C1 segment of cervical spinal cord (tissue), 14 donors: ENCODE measurements at places on chromosomes 4 and X.

DNA sequence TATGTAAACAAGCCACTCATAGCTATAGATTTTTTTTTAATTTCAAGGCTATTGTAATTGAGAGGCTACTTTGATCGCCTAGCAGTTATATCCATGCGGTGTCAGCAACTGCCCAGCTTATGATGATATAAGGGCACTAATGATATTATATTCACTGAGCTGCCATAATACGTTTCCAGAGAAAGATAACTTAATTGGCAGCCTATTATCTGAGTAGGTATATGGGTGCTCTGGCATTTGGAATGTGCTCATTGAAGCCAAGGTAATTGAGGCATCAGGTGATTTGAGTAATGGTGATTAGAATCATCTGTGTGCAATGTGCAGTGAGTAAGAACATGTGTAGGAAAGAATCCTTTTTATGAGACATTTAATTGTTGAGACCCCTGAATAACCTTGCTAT lies 490.0 kb downstream of the CENPC start:
- no peak for DNase-seq

DNA sequence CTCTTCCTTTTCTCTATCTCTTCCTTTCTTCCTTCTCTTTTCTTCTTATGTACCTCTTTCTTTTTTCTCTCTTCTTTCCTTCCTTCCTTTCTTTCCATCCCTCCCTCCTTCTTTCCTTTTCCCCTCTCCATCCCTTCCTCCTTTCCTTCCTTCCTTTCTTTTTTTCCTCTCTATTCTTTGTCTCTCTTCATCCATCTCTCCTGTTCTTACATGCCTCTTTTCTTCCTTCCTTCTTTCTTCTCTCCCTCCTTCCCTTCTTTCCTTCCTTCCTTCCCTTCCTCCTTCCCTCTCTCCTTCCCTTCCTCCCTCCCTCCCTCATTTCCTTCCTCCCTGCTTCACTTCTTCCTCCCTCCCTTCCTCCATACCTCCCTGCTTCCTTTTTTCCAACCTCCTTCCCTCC lies 19.2 kb upstream of the XG start:
- DNase-seq = no peak

- DNase-seq = peak; percentile 15
These were observed 115.0 kb downstream of the SMIM20 start for GRCh38 chr4:26028793-26029567.

- DNase-seq = no peak
These were observed 559.6 kb upstream of the DIPK2B start for GRCh38 chrX:45760187-45760742.

GRCh38 chr4:56668267-56668666 lies 12.8 kb downstream of the HOPX start:
- no peak for DNase-seq

- no peak for DNase-seq
These were observed 174.9 kb upstream of the TECRL start for GRCh38 chr4:64584125-64584524.

DNA sequence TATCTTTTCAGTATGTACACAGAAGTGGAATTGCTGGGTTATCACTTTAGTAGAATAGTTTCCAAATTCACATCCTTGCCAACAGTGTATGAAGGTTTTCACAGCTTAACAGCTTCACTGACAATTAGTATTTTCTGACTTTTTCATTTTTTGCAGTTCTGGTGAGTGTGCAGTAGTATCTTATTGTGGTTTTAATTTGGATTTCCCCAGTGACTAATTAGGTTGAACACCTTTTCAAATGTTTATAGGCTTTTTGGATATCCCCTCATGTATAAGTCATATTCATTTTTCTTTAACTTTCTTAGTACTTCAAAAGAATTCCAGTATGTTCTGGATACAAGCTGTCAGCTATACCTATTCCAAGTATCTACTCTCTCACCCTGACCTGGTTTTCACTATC lies 37.1 kb downstream of the BRCC3 start:
- DNase-seq = no peak

GRCh38 chr4:6381571-6382123 lies 90.8 kb downstream of the PPP2R2C start:
- DNase-seq = no peak

GRCh38 chrX:31819455-31819854 lies 747.6 kb upstream of the FTHL17 start:
- DNase-seq = no peak

- DNase-seq = no peak
These were observed 28.3 kb upstream of the AP1S2 start for GRCh38 chrX:15882704-15883539.

DNA sequence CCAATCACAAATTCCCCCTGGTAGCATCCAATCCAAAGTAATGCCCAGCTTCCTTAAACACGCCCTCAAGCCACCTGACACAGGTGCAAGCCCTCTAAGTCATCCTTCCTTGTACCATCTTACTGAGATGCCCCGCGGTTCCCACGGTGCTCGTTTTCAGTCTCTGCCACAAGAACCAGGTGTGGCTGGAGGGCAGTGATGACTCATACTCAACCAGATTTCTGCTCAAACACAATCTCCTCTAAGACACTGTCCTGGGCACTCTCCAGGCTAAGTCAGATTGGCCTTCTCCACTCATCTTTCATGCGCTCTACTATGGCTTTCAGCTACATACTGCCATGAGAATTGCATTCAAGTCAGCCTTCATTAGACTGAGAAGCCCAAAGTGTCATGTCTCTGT lies 3.5 kb downstream of the SH3KBP1 start:
- DNase-seq = no peak

- no peak for DNase-seq
These were observed 4.1 kb downstream of the ATP1B4 start for GRCh38 chrX:120365968-120366367.

GRCh38 chrX:97461763-97462162 lies 578.1 kb downstream of the RPA4 start:
- no peak for DNase-seq

GRCh38 chr4:20137176-20137575 lies 114.5 kb upstream of the SLIT2 start:
- no peak for DNase-seq

- no peak for DNase-seq
These were observed 4.7 kb downstream of the GLRB start for GRCh38 chr4:157080605-157081004.

GRCh38 chr4:55574252-55574651 lies 17.8 kb downstream of the PDCL2 start:
- no peak for DNase-seq

DNA sequence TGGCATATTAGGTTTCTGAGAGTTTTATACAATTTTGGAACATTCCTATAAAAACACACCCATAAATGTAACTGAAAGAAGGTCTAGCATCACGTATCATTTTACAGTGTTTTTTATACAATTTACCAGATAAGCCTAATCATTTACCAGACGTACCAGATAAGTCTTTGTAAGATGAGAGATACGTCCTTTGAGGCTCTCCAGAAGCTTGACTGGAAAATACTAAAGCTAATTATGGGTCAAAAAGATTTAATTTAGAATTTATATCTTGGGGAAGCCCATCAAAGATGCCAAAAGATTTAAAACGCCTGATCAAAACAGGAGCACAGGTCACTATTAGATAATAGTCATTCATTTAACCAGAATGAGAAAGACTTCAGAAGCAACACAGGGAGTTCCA lies 55.0 kb downstream of the RGS12 start:
- DNase-seq = no peak

GRCh38 chr4:158540125-158540907 lies 18.6 kb downstream of the RXFP1 start:
- no peak for DNase-seq

DNA sequence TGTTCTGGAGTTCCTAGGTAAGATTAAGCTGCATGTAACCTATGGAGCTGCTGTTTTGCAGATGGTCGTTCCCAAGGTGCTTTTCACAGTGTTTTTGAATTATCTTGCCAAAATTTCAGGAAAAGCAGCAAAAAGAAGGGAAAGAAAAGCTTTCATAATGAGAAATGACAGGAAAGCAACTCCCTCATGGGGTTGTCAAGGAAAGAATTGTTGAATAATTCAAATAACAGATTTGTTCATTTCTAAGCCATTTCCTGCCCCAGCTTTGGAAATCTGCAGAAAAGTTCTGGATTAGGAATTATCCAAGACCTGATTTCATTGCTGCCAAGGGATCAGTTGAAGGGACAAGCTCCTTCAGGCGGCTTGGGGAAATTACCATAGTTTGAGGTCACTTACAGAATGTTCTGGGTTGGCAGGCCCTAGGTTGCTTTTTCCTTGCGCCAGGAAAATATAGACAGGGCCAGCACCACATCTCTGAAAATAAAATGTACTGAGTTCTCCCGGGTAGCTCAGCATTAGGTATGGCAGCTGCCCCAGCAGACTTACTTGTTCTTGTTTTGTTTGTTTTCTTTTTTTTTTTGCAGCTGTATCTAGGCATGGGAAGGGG lies 354.7 kb downstream of the STIM2 start:
- no peak for DNase-seq
